Stimulated activated CD8-positive, alpha-beta memory T cell treated with anti-CD3 and anti-CD28 coated beads, Interleukin-7, amount 100 ng/mL, for 48 hours (primary cell): ENCODE measurements at places on chromosomes 13 and 19.
A peak's percentile ranks its signal among the peaks of the same experiment; 100 is the strongest.

- no peak for DNase-seq
Measured at GRCh38 chr19:3320853-3321252, 45.5 kb upstream of the NFIC start.

DNA sequence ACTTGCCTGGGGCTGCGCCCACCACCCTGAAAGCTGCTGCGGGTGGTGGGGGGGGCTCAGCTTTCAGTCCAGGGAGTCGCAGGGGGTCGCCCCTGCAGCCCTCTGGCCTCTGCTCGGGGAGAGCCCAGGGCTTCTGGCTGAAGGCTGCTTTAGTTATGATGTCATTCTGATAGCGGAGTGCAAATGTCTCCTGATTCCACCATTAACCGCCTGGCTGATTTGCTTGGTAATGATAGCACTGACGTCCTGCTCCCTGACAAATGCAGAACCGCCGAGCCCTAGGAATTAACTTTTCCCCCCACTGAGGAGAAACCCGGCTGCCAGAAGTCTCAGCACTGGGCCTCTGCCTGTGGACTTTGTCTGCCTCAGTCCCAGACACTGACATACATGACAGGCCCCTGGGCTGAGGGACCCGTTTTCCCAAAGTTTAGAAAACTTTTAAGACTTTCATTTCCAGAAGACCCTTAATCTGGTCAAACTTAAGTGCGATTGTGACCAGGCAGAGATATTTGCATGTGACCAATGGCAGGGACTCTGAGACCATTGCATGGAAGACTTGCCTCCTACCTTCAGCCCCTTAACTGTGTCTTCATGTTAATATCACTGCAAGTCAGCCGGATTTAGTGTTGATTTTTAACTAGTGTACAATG lies 142.5 kb upstream of the ZNF536 start:
- no peak for DNase-seq

DNA sequence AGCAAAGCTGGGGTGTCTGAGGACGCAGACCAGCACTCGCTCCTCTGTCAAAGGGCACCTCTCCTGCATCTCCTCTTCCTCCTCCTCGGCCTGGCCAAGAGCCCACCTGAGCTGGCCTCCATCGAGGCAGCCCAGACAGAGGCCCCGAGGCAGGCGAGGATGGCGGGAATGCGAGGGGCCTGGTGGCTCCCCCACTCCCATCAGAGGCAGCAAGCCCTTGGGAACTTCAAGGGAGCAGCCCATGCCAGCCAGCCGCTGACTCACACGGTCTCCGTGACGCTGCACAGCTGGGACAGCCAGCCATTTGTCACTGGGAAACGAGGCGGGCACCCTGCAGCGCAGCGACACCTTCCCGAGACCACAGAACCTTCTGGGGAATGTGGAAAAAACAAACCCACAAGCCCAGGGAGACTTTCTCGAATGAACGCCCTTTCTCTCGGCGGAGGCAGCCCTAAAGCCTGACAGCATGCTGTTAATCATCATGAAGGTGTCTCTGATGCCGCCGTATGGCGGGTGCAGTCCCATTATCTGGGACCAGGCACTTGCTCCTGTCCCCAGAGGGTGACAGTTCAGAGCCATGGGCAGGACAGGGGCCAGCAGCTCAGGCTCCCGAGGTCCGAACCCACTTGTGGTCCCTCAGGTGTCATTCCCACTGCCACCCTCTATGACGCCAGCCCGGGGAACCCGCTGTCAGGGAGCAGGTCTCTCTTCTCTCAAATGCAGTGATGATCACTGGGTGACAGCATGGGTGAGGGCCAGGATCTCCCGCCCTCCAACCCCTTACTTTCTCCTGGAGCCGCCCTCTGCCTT lies 53.0 kb downstream of the PEPD start:
- DNase-seq, result no peak

DNA sequence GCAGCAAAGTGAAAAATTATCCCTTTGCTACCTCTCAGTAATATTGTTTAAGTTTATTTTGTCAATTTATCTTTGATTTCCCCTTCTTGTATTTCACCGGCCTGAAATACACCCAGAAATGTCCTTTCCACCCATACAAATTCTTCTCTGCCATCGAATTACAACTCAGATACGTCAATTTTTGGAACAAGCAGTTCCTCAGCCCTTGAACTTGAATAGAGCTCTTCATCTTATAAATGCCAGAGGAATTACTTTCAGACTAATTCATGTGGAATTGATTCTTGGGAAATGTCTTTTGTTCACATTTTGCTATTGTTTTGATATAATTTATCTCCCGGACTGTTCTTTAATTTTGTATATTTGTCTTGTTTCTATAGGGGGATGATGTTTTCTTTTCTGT lies 1359.3 kb upstream of the MIR17HG start:
- DNase-seq, result no peak

DNA sequence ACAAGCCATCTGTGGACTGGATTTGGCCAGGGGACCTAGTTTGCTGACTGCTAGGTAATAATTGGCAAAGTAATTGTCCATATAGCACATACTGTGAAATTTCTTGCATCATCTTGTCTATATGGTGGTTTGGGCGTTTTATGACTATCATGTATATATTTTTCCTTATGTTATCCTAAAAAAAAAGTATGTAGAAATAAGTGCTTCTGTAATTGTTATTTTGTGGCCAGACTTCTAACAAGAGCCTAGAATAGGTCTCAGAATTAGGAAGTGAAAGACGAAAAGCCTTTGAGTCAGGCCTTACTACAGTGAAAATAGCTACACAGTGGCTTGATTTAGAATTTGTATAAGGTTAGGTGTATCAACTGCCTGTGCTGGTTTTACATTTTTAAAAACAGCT lies 4.2 kb downstream of the FNDC3A start:
- no peak for DNase-seq

DNA sequence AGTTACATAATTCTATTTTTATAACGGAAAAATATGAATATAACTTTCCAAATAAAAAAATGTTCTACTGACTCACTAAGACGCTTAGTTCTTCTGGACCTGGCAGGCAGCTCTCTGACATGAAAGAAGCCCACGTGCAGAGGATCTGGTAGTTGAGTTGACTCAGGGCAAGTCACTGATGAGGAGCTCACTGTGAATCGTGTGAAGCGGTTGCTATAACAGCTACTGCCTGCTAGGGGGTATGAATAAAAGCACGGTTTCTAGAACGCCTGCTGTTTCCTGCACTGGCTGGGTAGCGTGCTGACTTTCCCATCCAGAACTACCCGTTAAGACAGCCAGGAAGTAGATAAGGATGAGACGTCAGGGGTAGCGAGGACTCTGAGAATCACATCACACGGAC lies 54.7 kb upstream of the WASF3 start:
- no peak for DNase-seq

- no peak for DNase-seq
Measured at GRCh38 chr19:33727331-33727998, 69.2 kb upstream of the KCTD15 start.

DNA sequence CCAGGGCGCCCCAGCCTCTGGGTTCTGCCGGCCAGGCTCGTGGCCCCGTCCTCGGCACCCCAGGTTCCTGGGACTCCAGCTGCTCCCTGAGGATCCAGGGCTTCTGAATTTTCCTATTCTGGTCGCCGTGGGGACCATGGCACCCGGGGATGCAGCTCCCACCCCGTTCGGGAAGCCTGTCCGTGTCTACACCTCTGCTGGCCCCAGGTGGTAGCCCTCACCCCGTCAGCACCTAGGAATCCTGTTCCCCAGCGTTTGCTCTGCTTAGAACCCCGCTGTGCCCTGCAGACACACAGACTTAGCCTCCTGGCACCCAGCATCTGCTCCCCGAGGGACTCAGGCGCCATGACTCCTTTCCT lies 960 bp downstream of the PPFIA3 start:
- DNase-seq, result no peak

GRCh38 chr19:50036908-50037307 lies 11.1 kb downstream of the ZNF473 start:
- DNase-seq, result no peak

DNA sequence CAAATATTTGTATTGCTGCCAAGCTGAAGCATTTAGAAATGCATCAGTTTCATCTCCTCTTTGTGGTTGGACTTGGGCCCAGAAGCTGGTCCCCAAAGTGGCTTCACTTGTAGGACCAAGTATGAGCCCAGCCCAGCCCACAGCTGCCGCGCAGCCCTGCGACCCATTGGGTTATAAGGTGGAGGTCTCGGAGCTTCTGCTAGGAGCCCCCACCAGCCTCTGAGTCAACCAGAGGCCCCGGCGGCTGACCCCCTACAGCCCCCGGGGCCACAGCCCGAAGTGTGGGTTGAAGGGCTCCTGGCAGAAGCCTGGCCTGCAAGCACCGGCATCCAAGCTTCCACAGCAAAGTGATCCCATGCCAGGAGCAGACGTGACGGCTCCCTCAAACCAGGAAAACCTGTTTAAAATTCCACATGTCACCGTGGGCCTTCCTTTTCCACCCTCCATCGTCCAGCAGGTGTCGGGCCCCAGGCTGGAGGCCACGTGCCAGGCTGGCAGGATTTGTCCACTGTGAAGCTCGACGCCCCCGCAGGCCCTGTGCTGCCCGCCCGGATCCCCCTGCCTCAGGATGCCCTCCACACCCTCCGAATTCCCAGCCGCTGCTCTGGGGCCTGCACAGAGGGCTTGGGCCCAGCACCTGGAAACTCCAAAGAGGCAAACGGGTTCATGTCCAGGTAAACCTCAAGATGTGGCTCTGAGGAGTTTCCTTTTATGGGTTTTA lies 54.7 kb downstream of the C13orf46 start:
- no peak for DNase-seq

DNA sequence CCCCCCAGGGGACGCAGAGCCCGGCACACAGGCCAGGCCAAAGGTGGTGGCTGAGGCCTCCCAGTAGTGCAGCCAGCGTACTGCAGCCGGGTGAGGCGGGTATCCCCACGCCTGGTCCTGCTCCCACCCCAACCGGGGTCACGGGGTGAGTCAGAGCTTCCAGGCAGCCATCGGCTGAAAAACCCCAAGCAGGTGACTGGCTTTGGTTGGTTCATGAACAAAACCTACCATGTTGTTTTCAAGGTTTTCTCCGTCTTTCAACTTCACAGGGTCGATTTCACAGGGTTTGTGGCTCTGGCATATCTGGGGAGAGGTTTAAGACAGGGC lies 42.1 kb upstream of the C13orf46 start:
- no peak for DNase-seq

- DNase-seq, result no peak
Measured at GRCh38 chr19:40357640-40358039, 9.1 kb downstream of the PLD3 start.

DNA sequence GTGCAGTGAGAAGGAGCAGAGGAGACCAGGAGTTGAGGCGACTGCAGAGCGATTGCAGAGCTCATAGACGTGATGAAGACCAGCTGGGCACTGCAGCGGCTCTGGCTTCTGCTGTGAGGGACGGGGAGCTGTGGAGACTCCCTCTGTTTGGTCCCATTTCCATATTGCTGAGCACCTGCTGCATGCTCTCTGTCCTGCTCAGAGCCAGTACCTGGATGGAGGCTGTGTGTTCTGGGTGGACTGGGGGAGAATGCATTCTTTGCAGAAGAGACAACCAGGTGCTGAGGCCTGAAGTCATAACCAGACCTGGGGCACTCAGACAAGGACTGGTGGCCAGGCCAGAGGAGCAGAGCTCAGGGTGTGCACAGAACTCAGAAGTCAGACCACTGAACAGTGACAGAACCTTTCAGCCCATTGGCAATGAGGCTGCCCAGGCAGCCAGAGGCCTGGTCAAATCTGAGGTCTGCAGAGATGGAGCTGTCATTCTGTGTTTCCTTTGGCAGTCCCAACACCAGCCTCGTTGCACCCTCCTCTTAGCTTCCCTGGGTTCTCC lies 1.3 kb upstream of the A1BG start:
- DNase-seq, result no peak

- DNase-seq, result no peak
Measured at GRCh38 chr19:3766520-3766919, 4.0 kb downstream of the MRPL54 start.

DNA sequence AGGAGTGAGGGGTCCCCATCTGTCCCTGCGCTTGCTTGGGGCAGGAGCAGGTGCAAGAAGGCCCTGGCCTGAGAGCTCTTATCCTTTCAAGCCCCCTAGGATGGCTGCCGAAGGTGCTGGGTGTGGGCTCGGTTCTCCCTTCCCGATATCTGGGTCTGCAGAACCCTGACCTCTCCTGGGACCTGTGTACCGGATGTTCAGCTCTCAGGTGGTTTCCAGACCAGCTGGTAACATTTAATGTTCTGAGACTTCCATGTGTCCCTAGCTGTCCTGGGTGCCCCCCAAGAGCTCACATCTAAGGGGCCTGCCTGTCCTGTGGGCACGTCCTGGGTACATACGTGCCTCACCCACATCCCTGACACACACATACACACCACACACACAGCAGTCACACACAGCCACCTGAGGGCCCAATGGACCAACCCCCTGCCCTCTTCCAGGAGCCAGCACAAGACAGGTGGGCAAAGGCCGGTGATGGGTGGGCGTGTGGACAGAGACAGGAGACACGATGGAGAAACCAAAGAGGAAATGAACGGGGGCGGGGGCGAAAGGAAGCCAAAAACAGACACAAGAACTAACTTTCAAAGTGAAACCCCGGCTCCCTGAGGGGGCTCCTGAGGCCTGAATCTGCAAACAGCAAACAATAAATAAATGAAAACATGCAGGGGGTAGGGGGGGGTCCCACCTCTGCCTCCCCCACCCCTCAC lies 124.3 kb downstream of the PTPRS start:
- DNase-seq, result no peak

DNA sequence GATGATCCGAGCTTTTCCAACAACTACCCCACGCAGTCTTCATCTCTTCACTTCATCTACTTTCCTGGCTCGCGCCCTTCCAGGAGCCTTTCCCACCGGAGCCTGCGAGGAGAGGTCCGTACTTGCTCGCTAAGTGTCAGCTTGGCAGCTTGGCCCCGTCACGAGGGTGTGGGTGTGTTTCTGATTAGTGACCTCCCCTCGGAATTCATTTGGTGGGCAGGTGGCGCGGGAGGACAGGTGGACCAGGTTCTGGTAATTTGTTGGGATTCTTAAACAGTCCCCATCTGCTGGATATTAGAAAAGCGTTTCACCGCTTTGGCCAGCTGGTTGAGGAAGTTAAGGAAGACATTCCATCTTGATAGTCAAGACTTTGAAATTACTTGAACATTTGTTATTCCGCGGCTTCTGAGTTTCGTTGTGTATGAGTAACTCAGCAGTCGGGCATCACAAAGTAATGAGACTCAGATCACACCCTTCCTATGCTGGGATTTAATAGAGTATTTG lies 515 bp downstream of the UFM1 start:
- DNase-seq, result peak; percentile 36

- no peak for DNase-seq
Measured at GRCh38 chr13:45747071-45747470, 45.0 kb downstream of the CBY2 start.

- no peak for DNase-seq
Measured at GRCh38 chr13:23852351-23852750, 36.8 kb downstream of the MIPEP start.

- DNase-seq, result no peak
Measured at GRCh38 chr19:4775627-4776152, 15.8 kb upstream of the FEM1A start.

DNA sequence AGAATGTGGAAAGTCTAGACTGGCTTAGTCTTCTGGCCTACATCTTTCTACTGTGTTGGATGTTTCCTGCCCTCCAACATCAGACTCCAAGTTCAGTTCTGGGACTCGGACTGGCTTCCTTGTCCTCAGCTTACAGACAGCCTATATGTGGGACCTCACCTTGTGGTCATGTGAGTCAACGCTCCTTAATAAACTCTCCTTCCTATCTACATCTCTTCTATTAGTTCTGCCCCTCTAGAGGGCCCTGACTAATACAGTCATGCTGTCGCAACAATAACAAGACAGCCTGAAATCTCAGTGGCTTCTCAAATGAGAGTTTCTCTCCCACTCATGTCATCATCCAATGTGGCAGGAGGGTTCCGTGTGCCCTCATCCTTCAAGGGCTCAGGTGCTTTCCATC lies 347.8 kb downstream of the MZT1 start:
- DNase-seq, result no peak
